ENCODE measurements at places on chromosomes 1 and 21. TPM values are rescaled to one million over a fixed set of nuclear protein-coding genes. Genes with fewer than 3 reads are reported as not detected.

STIL gene
- total RNA-seq, result 41.3 TPM

NFASC gene
- 45.9 TPM for total RNA-seq

CNIH3 gene
- 7.0 TPM for total RNA-seq

CDA gene
- total RNA-seq, result 1.3 TPM

EDARADD gene
- 5.5 TPM for total RNA-seq

BSND gene
- total RNA-seq, result 0.15 TPM

SH2D1B gene
- not detected for total RNA-seq

GOLPH3L gene
- total RNA-seq, result 45.1 TPM

OR6N1 gene
- not detected for total RNA-seq

- DNase-seq, result no peak
These were observed 107.2 kb downstream of the SIM2 start for GRCh38 chr21:36806103-36806502.

DNA sequence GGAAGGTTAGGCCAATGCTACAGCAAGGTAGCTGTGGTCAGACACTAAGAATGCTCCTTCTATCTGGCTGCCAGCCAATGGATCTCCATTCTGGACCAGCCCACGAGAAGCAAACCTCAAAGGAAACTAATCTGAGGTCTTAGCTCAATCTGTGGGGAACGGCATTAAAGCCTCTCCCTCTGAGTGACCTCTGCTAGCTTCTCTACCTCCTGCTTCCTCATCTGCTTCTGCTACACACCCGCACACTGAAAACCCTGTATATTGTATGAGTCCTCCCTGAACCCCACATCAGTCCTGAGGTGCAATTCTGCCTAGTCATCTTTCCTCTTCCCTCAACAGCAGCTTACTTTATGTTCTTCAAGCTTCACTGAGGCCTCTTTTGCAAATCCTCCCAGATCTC lies 6.9 kb upstream of the GALE start:
- no peak for DNase-seq

- no peak for DNase-seq
These were observed 285.0 kb downstream of the LRRC7 start for GRCh38 chr1:69852706-69853105.

- peak; percentile 83 for DNase-seq
These were observed 1.1 kb downstream of the LPGAT1 start for GRCh38 chr1:211829343-211830054.

DNA sequence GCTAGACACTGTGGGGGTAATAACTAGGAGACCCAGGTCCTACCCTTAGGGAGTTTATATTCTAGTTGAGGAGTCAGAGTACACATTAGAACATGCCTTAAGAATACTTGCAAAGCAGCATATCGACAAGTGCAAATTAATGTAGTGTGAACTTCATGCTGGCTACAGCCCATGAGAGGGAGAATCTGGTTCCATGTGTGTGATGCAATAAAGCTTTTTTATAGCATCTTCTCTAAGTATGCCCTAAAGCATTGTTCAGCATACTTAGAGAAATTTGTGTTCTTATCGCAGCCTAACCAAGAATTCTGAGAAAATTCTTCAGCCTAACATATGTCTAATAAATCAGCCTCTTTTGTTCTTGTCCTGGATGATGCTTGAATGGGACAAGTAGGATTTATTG lies 95.5 kb downstream of the SDCCAG8 start:
- DNase-seq, result no peak

- no peak for DNase-seq
These were observed 6.7 kb downstream of the PLEKHG5 start for GRCh38 chr1:6484826-6485167.

DNA sequence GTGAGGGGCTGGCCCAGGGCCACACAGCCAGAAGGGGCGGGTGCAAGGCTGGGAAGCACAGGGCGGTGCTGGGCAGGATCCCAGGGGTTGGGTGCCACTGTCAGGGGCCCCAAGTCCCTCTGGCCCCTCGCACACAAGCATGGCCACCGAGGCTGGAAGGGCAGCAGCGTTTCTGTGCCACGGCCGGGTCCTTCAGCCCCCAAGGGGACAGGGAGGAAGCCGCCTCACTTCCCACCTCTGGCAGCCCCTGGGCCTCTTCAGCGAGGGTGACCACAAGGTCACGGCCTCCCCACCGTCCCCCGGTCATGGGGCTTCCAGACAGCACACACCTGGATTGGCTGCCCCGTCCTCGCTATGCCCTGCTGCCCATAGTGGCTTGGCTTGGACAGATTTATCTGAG lies 77.1 kb upstream of the TTC34 start:
- DNase-seq, result no peak

- DNase-seq, result no peak
These were observed 182.8 kb downstream of the NRIP1 start for GRCh38 chr21:14881863-14882499.

- DNase-seq, result peak; percentile 53
These were observed 114.2 kb downstream of the HLCS start for GRCh38 chr21:36852293-36852692.

GRCh38 chr1:98693385-98693784 lies 31.9 kb downstream of the SNX7 start:
- DNase-seq, result no peak

DNA sequence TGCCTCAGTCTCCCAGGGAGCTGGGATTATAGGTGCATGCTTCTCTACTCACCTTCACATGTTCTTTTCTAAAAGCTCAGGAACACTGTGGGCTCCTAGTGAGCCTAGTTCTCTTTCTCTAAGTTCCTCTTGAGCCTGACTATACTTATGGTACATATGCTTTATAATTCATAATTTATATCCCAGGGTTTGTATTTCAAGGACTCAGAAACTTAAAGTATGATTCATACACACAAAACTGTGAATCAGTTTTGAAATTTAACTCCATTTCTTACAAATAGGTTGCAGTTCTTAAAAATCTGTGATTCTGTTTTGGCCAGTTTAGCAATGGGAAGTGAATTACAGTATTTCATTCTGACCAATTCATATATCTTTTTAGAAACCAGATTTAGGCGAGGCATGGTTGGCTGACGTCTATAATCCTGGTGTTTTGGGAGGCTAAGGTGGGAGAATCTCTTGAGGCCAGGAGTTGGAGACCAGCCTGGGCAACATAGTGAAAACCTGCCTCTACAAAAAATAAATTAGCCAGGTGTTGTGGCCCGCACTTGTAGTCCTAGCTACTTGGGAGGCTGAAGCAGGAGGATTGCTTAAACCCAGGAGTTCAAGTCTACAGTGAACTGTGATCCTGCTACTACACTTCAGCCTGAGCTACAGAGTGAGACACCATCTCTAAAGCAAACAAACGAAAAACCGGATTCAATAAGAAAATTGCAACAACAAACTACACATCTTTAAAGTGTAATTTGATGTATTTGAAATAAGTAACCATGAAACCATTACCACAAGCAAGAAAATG lies 15.6 kb downstream of the RASAL2 start:
- DNase-seq, result no peak

GRCh38 chr1:60857851-60858250 lies 224.5 kb upstream of the NFIA start:
- DNase-seq, result no peak

GRCh38 chr1:84260852-84261518 lies 40.5 kb upstream of the SAMD13 start:
- DNase-seq, result no peak

DNA sequence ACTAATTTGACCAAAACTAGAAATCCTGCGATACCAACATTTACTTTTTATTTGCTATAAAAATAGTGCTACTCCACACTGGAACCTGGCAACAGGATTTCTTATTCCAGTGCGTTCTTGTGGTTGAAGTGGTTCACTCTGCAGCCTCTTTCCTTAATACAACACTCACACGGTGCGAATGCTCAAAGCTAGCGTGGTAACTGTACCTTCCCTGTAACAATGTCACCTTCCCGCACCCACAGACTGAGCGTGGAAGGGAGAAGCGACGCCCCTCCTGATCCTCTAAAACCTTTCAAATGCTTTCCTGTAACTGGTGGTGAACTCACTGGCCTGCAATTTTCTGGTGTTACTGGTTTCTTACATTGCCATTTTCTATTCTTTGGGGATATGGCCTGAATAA lies 132.2 kb downstream of the LRRC53 start:
- DNase-seq, result no peak

- DNase-seq, result no peak
These were observed 34.2 kb upstream of the ABCD3 start for GRCh38 chr1:94383966-94384408.

- DNase-seq, result peak; percentile 83
These were observed 60.3 kb upstream of the CSF3R start for GRCh38 chr1:36542962-36543515.

DNA sequence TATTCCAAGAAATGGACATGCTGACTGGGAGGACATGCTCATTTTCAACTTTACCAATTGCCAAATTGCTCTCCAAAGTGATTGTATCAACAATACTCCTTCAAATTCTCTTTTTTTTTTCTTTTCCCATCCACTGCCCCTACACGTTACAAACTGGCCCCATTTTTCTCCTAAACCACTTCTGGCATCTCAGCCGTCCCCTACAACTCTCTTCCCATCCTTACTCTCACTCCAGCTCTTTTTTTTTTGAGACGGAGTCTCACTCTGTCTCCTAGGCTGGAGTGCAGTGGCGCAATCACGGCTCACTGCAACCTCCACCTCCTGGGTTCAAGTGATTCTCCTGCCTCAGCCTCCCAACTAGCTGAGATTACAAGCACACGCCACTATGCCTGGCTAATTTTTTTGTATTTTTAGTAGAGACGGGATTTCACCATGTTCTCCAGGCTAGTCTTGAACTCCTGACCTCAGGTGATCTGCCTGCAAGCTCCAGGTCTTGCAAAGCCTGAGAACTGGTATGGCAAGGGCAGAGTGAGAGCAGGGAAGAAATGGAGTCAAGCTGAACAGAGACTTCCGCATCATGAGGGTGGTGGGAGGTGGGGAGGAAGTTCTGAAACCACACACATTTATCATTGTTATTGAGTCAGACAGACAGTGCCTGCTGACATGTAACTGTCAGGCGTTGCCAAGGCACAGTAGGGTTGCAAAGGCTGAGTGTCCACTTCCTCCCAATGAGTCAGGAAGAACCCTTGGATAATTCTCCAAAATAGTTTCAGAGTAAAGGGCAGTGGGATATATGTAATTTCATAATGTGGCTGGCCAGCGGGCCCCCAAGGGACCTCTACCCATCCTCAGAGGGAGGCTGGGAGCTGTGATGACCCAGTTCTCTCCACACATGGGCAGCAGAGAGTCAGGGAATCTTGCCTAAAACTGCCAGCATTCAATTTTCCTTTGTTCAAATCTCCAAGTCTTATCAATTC lies 17.4 kb downstream of the CELA3A start:
- DNase-seq, result no peak

GRCh38 chr1:53376742-53377437 lies 49.0 kb upstream of the LRP8 start:
- DNase-seq, result peak; percentile 59

DNA sequence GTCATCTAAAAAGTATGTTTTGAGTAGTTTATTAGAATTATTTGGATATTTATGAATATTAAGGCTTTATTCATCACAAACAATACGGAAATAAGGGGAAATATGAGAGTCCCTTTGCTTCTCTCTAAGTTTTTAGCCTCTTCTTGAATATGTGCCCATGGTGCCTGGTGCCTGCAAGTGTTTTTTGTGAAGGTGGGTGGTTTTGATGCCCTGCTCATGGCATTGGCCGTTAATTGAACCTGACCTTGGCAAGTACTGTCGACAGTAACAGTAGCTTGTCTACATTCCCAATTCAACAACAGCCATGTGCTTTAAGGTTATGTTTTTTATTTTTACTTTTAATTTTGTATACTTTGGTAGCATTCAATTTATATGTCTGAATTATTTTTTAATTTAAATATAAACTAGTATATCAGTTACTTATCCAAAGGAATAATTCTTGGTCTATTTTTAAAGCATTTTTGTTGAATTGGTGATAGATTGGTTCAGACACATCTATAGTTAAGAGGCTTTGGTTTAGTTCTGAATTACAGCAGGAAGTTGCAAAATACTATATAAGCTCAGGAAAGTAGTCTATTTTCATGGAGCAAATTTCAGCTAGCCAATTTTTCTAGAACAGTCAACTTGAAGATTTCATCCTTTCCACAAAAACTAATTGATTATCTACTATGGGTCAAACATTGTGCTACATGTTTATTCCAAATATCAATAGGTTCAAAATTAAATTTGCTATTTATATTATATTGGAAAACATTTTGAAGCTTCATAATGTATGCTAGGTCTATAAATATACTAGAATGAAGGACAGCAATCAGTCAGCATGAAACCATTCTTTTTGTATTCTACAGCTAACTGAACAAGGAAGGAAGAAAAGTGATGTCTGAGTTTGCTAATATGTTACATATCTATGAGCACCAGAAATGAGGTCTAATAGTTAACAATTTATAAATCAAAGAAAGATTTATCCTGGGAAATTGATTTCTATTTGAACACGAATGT lies 184.4 kb downstream of the MRPL39 start:
- no peak for DNase-seq

- DNase-seq, result no peak
These were observed 86.9 kb upstream of the SPAG17 start for GRCh38 chr1:118271883-118272282.

GRCh38 chr1:218139761-218140160 lies 145.3 kb upstream of the RRP15 start:
- no peak for DNase-seq

DNA sequence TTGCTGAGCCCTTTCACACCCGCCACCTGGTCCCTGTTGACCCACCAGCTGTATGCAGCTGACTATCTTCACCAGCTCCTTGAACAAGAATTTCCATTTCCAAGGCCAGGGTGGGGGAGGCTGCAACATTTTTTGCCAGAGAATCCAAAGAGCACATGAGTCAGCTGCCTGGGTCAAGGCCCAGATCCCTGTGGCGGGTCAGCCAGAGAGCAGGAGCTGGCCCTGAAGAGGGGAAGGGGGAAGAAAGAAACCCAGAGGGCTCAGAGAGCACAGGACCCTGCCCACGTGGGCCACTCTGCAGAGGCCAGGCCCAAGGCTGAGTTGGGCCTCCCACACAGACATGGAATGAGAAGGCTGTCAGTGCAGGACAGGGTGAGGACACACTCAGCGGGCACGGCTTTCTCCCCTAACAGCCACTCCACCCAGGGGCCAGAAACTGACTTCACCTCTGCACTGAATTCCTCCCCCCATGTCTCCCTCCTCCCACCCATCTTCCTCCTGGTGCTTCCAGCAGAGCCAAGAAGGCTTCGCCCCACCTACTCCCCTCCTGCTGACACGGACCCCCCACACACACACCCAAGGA lies 28.9 kb downstream of the S100A6 start:
- DNase-seq, result no peak

DNA sequence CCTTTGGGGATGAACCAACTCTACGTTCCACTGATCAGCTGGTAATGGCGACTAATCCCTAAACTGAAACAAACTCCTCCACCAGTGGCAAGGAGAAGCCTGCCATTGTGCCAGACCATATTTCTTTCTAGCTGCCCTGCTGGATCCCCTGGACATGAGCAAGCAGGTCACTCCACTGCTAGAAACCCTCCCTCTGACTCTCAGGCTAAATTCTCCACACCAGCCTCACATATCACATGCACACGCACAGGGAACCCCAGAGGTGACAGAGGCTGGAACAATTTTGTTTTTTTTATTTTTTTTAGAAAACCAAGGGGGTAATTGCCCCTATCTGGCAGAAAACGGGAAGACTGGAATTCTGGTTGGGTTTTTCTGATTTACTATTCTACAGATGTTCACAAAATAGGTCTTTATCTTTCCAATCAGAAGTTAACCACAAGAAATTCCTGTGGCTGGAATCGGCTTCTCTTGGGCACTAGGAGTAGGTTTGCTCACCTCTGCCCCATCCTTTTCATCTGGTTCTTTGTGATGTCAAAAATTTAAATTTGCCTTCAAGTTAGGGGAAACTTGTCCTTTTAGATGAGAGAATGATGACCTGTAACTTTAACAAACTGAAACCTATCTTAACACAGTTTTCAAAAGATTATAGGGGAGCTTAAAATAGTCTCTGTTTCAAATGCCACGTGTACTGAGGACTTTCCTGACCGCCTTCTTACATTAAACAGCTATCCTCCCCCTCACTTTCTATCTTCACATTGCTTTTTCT lies 258.1 kb downstream of the SDCCAG8 start:
- DNase-seq, result no peak

All from endodermal cell (in vitro differentiated cells).